Activated naive CD4-positive, alpha-beta T cell treated with anti-CD3 and anti-CD28 coated beads, Interleukin-2, amount 10 ng/mL, durations not matched to agents 7 days and 5 days (primary cell): ENCODE measurements at places on chromosomes 4 and X.

DNA sequence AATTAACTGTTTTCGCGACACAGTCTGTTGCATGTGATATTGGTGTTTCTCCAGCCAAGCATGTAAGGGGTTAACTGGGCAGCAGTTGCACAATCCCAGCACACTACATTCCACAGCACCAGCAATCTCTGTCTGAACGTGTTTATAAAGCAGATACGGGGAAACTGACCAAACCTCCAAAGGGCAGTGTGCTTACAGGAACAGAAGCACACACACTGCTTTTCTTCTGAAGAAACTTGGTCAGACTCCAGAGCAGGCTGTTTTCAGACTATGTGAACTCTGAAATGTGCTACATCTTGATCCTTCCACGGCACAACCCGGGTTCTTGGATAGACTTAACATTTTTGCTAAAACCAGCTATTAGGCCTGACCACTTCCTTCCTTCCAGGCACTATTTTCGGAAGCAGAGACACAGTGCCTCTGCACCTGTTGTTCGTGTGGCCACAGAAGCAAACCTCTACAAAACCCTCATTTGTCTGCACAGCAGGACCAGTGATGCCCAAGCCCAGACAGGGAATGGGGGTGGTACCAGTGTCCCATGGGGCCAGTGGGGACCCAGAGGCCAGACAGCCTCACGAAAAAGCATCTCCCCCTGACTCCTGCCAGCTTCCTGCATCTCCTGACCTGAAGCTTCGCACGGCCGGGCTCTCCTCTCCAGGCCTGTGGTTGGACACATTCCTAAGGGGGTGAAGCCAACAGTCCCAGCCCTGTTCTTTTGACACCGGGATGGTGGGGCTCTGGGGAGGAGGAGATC lies 90.1 kb downstream of the IRF2 start:
- peak; percentile 51 for DNase-seq

- no peak for DNase-seq
Measured at GRCh38 chr4:95264843-95265242, 283.9 kb downstream of the UNC5C start.

- no peak for DNase-seq
Measured at GRCh38 chr4:10384974-10385373, 72.3 kb downstream of the ZNF518B start.

- DNase-seq, result no peak
Measured at GRCh38 chr4:74018771-74019170, 19.7 kb downstream of the CXCL3 start.

GRCh38 chrX:53440101-53440500 lies 5.9 kb upstream of the HSD17B10 start:
- no peak for DNase-seq

DNA sequence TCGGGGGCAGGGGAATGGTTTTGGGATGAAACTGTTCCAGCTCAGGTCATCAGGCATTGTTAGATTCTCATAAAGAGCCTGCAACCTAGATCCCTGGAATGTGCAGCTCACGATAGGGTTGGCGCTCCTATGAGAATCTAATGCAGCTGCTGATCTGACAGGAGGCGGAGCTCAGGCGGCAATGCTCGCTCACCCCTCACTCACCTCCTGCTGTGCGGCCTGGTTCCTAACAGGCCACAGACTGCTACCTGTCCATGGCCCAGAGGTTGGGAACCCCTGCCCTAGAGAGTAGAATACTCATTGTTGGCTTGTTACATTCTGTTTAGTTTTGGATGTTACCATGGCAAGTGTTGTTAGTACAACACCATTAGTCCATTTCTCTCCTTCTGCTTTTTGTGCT lies 40.8 kb upstream of the STX18 start:
- no peak for DNase-seq

DNA sequence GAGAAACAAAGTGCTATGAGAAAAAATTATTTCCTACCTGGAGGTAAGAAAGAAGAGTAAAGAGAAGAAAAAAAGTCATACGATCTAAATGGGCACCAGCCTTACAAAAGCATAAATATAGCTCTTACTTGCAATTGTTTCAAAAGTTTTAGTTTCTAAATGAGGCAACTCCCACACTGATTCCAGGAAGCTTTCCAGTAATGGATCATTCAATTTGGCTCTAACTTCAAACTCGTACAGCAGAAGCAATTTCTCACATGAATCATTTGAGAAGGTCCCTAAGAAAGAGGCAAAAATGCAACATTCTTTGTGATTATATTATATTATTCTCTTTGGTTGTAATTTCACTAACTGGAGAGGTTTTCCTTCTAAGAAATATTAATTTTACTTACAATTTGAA lies 109.9 kb downstream of the DLG3 start:
- no peak for DNase-seq

DNA sequence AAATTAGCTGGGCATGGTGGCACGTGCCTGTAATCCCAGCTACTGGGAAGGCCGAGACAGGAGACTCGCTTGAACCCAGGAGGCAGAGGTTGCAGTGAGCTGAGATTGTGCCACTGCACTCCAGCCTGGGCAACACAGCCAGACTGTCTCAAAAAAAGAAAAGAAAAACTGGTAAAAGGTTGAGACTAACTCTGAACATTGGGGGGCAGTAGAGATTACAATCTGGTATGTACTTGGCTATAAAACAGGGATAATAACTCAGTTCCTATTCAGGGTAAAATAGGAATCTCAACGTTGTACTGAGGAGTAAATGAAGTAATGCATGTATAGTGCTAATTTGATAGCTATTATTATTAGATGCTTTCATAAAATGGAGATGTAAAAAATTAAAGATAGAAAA lies 12.5 kb upstream of the KLF8 start:
- no peak for DNase-seq

GRCh38 chr4:107561481-107561880 lies 158.6 kb downstream of the PAPSS1 start:
- DNase-seq, result no peak

DNA sequence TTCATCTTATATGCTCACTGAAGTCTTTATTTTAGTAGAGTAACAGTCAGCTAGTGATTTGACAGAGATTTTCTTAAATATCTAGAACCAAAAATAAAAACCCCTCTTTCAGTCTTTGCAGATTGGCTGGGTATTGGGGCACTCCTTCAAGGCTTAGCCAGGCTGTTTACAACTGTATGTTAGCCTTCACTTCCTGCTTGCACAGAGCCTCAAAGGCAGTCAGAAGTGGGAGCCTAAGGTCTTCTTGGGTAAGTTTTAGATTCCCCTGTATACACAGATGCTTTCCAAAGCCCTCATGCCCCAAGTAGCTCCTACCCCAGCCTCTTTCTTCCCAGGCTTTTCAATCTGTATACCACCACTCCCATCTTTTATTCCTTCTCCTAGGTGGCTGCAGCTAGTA lies 136.1 kb upstream of the STIM2 start:
- DNase-seq, result peak; percentile 25
